ENCODE measurements at places on chromosomes 3 and 15. TPM values are rescaled to one million over a fixed set of nuclear protein-coding genes. Genes with fewer than 3 reads are reported as not detected.

DNA sequence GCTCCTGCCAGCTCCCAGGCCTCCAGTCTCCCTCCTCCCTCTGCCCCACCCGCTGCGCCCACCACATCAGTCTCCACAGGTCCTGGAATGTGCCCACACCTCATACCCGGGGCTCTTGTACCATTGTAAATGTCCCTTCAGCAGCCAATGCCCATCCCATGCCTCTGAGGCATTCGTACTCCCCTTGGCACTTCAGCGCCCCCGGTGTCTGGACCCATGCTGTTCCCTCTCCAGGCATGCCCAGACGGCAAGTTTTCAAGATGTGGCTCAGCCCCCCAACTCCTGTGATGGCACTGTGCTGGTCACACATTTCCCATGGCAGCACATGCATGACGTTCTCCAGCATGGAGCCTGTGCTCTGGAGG, 13.3 kb downstream of the PLXND1 start:
- no peak for DNase-seq
- peak overlapping the region; percentile 90 for H3K27ac ChIP-seq
- peak overlapping the region; percentile 63 for H3K4me3 ChIP-seq
- H3K36me3 ChIP-seq = peaks cover 23% of the 10 kb centered on the region
- H3K4me1 ChIP-seq = peaks cover 74% of the 10 kb centered on the region

DNA sequence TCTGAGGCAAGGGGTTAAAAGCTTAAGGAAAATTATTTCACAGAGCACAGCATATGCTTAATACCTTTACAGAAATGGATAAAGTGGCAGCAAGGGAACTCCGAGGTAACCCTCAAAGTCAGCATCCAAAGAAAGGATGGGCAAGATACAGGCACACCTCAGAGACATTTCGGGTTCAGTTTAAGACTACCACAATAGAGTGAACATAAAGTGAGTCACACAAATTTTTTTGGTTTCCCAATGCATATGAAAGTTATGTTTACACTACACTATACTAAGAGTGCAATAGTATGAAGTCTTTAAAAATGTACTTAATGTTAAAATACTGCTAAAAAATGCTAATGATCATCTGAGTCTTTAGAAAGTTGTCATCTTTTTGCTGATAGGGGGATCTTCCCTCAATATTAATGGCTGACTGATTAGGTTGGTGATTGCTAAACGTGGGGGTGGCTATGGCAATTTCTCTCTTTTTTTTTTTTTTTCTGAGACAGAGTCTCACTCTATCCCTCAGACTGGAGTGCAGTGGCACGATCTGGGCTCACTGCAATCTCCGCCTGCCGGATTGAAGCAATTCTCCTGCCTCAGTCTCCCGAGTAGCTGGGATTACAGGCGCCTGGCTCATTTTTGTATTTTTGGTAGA, 10.0 kb downstream of the UBR1 start:
- H3K4me3 ChIP-seq = no peak overlapping the region
- peaks cover 7% of the 10 kb centered on the region for H3K4me1 ChIP-seq
- H3K27ac ChIP-seq = no peak overlapping the region
- peaks cover 37% of the 10 kb centered on the region for H3K36me3 ChIP-seq

DNA sequence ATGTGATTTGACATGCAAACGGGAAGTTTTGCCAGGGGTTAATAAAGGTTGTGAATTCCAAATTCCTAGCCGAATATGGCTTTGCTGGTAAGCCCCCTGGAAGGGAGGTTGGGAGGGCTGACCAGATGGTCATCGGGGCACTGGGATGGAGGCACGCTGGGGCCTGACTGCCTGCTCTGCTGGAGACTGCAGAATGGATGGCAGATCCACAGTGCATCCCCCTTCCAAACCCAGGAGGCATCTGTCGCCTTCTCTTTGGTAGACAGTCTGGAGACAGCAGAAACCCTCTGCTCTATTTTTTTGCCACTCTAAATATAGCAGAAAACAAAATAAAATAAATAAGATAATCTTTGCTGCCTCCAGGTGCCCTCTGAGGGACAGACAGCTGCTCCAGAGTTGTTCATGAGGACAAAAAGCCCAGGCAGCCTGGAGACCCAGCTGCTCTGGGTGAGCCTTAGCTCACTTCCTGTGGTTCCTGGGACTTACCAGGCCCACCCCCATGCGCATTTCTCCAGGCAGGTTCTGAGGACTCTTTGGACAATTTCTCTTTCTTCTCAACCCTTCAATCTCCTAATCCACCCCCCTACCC, 6.1 kb upstream of the SPTBN5 start:
- peaks cover 4% of the 10 kb centered on the region for H3K4me1 ChIP-seq
- no peaks in the 10 kb centered on the region for H3K27me3 ChIP-seq
- no peak overlapping the region for H3K27ac ChIP-seq
- no peak overlapping the region for H3K4me3 ChIP-seq
- peaks cover 80% of the 10 kb centered on the region for H3K36me3 ChIP-seq

Gene DRD3
- not detected for polyA plus RNA-seq

All from CD14-positive monocyte (primary cell).